ENCODE measurements at places on chromosomes 1 and 21.

GRCh38 chr21:44513389-44514217, 26.4 kb downstream of the KRTAP10-1 start:
- no peak for DNase-seq

GRCh38 chr1:17109892-17110554, 9.2 kb downstream of the PADI2 start:
- DNase-seq, result no peak

GRCh38 chr21:46142582-46143473, 12.6 kb downstream of the FTCD start:
- no peak for DNase-seq

GRCh38 chr1:196873385-196873784, 14.5 kb upstream of the CFHR4 start:
- DNase-seq, result no peak

DNA sequence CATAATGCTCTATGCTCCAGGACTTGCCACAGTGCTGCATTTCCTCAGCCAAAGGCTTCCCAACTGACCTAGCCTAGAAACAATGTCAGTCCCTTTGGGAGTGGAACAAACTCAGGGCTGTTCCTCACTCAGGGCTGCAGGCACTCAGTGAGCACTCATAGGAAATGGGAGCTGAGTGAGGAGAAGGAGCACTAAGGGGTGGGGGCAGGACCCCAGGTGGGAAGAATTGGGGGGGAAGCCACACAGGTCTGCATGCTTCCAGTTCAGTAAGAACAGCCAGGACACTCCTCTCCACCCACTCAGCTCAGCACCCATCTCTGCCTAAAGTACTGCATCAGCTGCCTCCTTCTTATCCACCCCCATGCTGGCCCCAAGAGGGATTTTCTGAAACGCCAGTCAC, 7.3 kb upstream of the SLC5A9 start:
- no peak for DNase-seq

- DNase-seq, result peak; percentile 52
These were observed 9.1 kb downstream of the LMNA start for GRCh38 chr1:156123356-156124196.

DNA sequence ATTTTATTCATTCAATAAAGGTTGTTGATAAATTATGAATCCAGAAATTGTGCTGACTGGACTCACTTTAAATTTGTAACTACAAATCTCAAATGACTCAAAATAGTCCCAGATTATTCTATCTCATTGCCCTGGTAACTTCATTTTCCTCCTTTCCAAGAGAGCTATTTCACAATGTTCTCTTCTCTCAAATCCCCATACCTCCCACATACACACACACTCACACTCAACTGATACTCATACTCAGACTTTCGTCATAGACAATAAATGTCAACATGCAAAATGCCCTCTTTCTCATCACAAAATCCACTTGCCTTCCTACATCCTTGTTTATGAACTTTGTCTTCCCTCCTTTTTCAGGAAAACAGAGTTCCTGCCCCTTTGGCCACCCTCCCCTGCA, 33.3 kb downstream of the EXTL2 start:
- DNase-seq, result no peak

- DNase-seq, result no peak
These were observed 61.9 kb downstream of the DNTTIP2 start for GRCh38 chr1:93816970-93817678.

DNA sequence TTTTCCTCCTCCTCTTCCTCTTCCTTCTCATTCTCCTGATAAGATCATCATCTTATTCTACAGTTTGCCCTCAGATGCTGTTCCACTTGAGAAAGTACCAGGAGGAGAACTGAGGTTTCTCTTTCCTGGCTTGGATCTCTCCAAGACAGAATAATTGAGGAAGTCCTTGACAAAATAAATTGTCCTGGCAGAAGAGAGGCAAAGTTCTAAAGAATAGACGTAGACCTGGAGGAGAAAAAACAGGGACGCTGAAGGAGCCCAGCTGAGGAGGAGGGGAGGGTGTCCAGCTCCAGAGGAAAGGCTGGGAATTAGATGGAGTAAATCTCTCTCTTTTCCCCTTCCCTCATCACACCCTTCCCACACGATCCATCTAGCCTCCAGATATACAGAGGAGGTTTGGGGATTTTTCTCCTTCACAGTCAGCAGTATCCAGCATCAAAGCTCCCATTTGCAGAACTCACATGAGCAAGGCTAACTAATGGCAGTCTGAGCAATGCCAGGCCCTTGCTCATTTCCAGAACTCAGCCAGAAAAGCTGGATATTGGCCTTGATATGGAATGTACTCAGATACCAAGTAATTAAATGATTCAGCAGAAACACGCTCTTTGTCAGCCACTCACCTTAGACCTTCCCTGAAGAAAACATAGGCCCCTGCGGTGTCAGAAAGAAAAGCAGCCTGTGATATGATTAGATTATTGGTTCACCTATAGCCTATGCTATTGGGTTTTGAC, 5.1 kb upstream of the GNG12 start:
- DNase-seq, result no peak

GRCh38 chr1:204928671-204929486, 58.2 kb downstream of the NFASC start:
- no peak for DNase-seq

DNA sequence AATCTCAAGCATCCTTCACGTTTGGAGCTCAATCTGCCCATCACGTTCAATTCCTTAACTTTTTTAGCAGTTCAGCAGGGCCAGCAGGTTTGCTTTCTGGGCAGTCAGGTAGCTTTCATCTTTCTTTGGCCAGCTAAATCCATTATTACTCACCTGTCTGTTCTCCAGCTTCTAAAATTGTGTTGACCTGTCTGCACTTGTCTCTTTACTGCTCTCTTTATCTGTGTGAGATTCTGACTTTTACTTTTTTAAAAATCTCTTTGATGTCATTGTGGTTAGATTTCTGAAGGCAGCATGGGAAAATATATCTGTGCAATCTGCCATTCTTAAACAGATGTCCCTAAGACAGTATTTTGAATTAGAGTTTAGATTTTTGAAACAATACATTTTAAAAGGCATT, 24.9 kb upstream of the CYYR1 start:
- DNase-seq, result no peak

GRCh38 chr1:109185990-109186732, 27.6 kb upstream of the SARS1 start:
- no peak for DNase-seq

- no peak for DNase-seq
These were observed 39.5 kb upstream of the ZNF124 start for GRCh38 chr1:247211339-247211738.

- DNase-seq, result no peak
These were observed 525 bp downstream of the AIRE start for GRCh38 chr21:44286086-44286715.

- DNase-seq, result no peak
These were observed 6.2 kb downstream of the C1orf198 start for GRCh38 chr1:230861970-230862595.

- DNase-seq, result no peak
These were observed 25.9 kb downstream of the SHISA4 start for GRCh38 chr1:201914456-201915235.

- peak; percentile 17 for DNase-seq
These were observed 92.5 kb downstream of the PBX1 start for GRCh38 chr1:164651351-164651951.

- no peak for DNase-seq
These were observed 19.9 kb upstream of the EVI5 start for GRCh38 chr1:92804721-92805201.

GRCh38 chr1:174968750-174969244, 30.9 kb upstream of the CACYBP start:
- peak; percentile 93 for DNase-seq

DNA sequence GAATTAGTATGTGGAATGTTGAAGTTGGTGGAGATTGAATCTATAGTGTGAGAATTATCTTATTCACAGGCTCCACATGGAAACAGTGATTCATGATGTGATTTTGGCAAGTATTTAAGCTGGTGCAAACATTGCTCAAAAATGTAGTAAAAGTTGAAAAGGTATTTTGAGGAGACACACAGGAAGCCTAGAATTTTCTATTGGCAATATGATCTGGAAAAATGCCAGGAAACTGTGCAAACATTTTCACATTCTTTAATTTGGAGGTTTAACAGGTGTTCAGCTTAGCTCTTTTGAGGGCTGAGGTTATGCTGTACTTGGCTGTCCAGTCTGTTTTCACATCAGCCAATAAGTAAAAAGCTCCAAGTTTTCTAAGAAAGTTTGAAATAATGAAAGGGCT, 327.3 kb downstream of the RWDD3 start:
- no peak for DNase-seq

- no peak for DNase-seq
These were observed 147 bp downstream of the CLSTN1 start for GRCh38 chr1:9823693-9823942.

- no peak for DNase-seq
These were observed 323.0 kb downstream of the PLPP3 start for GRCh38 chr1:56256153-56257000.

DNA sequence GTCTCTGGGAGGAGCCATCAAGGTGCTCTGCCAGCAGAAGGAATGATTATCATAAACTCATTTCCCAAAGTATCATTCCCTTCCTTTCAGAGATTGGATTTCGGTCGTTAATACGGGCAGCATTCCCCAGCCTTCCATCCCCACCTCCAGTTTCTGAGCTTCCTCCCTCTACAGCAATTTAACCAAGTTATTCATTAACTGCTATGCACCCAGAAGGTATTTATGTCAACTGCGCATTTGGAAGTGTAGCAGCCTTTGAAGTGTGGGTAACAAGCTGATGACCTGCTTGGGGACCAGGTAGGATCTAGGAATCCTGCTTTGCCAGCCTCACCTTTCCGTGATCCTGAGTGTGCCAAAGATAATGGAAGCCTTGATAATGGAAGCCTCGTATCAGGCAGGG, 172.4 kb upstream of the IGSF21 start:
- no peak for DNase-seq

DNA sequence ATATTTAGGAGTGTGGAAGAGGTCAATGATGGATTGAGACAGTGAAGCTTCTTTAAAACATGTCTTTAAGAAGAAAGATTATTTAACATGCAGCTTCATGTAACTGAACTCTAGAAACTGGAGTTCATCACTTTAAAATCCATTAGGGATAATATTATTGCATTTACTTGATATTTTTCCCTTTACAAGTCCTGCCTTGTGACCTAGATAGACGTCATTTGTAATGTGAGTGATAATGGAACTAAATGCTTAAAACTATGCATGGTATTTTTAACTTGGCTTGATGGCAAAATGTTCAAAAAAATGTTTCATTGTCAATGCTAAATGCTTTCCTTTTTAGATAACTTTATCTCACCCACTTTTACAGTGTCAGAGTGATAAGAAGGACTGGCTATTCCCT, 723.7 kb downstream of the RWDD3 start:
- DNase-seq, result no peak

GRCh38 chr1:186188736-186189135, 186.3 kb downstream of the TPR start:
- DNase-seq, result no peak

GRCh38 chr21:41142051-41142795, 25.7 kb upstream of the BACE2 start:
- DNase-seq, result no peak

DNA sequence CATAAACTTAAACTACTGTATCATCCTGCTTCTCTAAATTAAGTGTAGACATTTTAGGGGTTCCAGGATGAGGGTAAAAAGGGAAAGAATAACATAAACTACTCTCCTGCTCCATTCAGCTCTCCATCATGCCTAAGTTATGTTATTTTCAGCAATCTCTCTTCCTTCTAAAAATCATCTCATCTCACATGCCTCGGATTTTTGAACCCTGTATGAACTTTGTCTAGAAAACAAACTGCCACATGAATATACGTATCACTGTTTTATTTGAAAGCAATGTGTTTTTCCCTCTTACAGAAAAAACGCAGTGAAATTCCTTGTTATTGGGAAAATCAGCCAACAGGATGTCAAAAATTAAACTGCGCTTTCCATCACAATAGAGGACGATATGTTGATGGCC, 32.6 kb downstream of the ZBED6 start:
- DNase-seq, result no peak

DNA sequence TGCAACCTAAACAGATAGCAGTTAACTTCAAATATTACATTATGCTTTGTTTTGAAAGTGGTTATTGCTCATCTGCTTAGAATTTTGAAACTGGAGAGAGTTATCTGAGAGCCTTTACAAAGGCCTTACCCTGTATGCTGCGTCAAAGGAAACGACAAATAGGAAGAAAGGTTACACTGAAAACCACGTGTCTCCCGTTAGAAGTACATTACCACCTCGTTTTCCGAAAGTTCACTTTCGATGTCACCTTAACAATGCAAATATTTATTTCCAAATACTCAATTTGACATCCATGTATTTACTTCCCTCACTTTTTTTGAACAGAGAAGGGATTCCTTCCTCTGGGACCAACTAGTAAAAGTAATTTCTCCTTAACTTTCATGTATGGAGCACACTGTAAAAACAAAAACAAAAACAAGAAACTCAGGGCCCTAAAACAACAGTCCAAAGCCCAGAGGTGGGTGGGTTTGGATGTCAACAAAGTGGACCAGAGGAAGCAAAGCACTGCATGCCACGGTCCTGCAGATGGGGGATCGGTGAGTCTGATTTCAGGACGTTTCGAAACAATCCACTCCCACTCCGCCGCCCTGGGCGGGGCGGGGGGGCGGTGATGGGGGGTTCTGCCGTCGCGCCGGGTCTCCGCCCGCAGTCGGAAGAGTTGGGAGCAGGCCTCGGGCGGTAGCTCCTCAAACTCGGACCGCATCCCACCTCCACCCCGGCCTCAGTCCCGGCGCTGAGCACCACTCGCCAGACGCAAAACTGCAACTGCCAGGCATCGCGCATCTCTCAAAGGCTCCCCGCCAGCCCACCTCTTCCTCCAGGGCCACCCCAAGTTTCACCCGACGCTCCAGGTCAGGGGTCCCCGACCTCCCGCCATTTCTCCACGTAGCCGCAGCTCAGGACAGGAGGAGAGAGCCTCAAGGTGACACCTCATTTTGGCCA, 841 bp downstream of the ADSS2 start:
- peak; percentile 37 for DNase-seq

DNA sequence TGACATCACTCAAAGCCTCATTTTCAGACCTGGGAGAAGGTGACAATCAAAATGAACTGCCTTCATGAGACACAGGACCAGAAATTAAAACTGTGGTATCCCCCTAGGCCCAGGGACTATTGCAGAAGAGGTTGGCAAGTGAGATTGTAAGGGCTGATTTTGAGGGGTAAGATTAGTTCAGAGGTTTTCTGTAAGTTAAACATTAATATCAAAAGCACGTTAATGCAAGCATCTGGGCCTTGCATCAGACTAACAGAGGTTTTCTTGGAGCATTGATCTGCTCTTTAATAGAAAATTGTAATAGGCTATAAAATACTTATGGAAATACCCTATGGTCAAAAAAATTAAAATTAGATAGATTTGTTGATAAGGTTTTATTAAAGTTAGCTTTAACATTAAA, 14.6 kb upstream of the GBP4 start:
- DNase-seq, result no peak

- DNase-seq, result no peak
These were observed 70.0 kb downstream of the PTGER3 start for GRCh38 chr1:70977575-70977974.

- no peak for DNase-seq
These were observed 64.8 kb upstream of the BACH1 start for GRCh38 chr21:29233611-29234540.

GRCh38 chr21:16532840-16533239, 803.1 kb downstream of the USP25 start:
- no peak for DNase-seq

GRCh38 chr1:88697503-88697902, 13.4 kb downstream of the PKN2 start:
- no peak for DNase-seq

GRCh38 chr1:117569856-117570255, 36.0 kb upstream of the TENT5C start:
- no peak for DNase-seq

- no peak for DNase-seq
These were observed 87.0 kb downstream of the TNR start for GRCh38 chr1:175656416-175656815.

GRCh38 chr1:88134983-88135921, 548.8 kb upstream of the PKN2 start:
- no peak for DNase-seq
